D341Med (cell line): ENCODE measurements at places on chromosomes 3 and 15.
A peak's percentile ranks its signal among the peaks of the same experiment; 100 is the strongest.

- DNase-seq = no peak
These were observed 10.1 kb downstream of the GOLIM4 start for GRCh38 chr3:168085491-168086119.

DNA sequence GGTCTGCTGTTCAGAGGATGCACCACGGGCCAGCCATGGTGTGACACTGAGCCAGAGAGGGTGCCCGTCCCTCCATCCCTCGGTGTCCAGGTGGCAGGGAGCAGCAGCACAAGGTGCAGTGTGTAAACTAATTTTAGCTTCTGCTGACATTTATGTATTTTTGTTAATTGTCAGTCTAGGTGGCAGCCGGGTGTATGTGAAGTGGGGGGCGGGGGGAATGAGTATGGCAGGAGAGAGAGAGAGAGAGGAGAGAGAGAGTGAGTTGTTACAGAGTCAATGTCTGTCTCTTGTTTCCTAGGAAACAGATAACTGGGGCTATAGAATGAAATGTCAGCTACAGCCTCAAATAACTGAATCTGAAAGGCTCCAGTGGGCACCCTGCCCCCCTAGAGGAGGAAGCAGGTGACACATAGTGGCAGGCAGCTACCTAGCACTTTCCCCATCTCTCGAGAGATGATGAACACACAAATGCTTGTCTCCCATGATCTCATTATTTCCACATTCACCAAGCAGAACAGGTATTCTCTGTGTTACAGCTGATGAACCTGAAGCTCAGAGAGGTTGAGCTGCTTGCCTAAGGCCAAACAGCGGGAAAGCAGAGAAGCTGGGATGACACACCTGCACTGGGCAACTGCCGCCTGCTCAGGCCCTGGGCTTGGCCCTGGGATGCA lies 24.7 kb downstream of the RASGRF1 start:
- no peak for DNase-seq

DNA sequence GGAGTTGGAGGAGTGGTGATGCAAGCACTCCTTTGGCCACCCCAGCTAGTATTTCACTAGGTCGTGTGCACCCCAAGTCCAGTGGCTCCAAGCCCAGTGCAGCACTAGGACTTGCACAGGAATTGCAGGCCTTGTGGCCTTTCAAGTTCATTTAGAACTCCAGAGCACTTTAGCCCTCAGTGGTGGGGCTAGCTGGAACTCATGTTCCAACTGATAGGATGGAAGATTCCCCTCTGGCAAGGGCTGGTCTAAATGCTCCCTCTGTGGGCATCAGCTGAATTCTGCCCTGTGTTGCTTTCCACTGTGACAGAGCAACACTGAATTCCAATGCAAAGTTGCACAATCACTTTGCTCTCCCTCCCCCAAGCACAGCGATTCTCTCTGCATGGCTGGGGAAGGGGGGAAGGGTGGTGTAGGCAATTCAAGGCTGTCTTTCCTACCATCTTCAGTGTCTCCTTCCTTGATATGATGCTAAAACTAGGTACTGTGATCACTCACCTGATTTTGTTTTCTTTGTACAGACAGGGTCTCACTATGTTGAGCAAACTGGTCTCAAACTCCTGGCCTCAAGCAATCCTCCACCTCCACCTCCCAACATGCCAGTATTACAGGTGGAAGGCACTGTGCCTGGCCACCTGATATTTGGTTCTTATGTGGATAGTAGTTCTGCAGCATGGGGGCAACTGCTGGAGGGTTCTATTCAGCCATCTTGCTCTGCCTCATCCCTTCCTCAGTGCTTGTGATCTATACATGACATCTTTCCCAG lies 10.3 kb downstream of the USF3 start:
- no peak for DNase-seq

DNA sequence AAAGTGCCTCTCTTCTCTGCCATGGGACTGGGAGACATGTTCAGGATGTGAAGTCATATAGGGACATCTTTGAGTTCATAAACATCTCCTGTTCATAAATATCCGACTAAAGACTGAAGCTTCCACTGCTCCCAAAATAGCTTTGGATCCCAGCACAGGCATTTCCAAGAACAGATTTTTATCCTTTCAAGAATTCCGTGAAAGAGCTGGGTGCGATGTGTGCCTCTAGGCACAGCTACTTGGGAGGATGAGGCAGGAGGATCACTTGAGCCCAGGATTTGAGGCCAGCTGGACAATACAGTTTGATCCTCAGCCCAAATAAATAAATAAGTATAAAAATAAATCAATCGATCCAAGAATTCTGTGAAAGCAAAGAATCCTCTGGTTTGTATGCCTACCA lies 6.7 kb upstream of the ISLR2 start:
- DNase-seq = no peak

DNA sequence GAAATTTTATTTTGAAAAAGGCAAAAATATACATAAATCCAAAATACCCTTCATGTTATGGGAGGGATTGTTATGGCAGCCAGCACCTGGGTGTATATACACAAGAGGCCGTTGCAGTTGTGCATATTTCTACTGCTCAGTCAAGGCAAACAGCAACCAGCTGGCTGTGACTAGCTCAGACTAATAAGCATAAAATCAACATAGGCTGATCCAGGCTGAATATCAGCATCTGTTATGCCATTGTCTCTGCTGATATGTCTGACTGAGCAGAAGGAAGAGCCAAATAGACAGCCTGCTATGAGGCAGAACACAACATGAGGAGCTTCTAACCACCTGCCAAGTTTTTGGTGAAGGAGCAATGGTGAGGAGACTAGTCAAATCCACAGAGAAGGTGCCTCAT lies 457.5 kb upstream of the ALCAM start:
- peak; percentile 72 for DNase-seq

DNA sequence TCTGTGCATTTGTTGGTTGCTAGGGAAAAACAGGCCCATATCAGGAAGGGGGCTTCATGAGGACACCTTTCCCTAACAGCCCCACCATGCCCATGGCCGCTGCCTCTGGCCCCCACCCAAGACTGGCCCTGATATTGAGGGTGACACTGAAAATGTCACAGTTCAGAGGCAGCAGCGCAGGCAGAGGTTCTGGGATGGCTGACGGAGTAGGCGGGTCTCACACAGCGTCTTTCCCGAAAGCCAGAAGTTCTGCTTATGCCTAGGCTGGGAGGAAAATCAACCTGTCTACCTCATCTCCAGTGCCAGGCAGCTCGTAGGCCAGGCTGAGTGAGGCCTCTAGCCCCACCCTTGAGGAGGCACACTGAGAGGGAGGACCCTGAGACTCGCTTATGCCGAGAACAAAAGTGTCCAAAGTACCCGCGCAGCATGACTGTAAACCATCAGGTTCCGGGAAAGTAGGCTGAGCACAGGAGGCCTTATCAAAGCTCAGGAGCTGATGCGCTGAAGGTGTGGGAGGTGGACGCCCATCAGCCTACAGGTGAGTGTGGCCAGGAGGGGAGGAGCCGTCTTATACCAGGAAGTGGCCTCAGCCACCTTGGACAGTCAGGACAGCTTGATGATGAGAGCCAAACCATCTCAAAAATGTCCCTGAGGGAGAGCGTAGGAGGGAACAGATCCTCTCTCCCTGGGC lies 27.5 kb downstream of the GRAMD2A start:
- DNase-seq = no peak

DNA sequence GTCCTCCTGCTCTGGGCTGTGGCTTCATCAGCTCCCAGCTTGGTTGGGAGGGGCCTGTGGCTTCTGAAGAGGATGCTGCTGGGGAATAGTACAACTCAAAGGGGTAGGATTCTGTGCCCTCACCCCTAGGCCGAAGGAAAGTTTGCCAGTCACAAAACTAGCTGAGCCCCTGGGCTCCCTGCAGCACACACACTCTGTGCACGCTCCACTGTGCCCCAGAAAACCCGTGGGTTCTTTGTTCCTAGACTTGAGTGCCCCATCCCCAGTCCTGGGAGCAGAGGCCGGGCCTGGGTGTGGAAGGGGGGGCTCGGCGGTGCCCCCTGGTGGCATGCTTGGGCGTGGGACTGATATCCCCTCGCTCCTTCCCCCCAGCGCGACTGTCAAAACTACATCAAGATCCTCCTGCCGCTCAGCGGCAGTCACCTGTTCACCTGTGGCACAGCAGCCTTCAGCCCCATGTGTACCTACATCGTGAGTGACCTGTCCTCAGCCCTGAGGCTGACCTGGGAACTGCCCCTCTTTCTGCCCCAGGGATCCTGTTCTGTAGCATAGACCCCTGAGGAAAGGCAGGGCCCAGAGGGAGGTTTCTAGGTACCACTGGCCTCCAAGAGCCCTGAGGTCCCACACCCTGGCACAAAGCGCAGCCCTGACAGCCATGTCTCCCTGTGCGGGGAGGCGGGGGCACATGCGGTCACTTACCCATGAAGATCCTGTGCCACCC lies 14.2 kb downstream of the CIB1 start:
- peak; percentile 87 for DNase-seq

DNA sequence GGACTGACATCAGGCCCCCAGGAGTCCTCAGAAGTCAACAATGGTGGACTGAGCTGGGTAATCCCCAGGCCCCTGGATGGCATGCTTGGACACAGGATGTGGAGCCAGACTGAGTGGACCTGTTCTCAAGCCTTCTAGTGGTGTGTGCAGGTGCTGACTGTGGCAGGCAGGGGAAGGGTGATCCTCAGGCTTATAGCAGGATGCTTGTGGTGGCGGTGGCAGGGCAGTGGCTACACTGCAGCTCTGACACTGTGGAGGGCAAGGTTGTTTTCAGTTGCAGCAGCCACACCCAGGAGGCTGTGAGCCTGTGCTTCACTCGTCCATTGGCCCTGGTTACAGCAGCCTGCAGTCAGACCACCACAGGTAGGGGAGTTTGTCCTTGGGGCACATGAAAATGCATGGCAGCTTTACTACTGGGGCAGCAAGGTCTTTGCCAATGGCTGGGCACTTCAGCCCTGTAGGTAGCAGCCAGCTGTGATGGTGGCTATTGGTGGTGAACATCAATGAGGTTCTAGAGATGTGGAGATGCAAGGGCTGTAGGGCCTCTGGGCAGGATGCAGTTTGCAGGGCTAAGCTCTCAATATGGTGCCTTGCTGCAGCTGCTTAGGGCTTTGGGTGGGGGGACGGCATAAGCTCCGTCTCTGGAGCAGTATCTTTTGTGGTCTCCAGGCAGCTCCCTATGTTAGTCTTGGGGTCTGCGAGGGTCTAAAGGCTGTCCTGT lies 17.5 kb upstream of the MYO5A start:
- no peak for DNase-seq

DNA sequence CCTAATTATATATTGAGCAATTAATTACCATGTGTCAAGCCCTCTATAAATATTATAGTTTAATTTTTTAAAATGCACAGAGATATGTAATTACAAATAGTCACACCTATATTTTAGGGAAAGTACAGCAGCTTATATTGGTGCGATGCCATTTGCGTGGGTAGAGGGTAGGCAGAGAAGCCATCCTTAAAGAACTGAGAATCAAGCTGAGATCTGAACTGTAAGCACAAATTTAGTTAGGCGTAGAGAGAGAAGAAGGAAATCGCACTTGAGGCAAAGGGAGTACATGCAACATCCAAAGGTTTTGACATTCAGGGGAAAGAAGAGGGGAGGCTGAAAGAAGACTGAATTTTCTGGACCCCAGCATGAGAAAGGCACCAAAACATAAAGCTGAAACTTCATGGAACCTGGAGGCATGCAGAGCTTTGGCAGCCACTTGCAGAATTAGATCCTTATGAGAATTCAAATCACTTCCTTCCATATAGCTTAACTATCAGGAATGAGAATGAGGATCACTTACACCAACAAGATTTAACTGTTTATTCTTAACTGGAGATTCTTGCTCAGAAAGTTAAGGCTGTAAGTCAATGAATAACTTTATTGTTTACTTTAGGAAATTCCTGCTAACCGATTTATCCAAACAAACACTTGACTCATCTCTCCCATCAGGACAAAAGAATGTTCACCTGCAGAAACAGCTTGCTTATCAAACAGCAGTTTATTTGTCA lies 114.3 kb downstream of the TGFBR2 start:
- DNase-seq = no peak

- DNase-seq = no peak
These were observed 117.3 kb upstream of the PLXND1 start for GRCh38 chr3:129723558-129724324.

GRCh38 chr3:153970047-153970446 lies 151.1 kb upstream of the ARHGEF26 start:
- no peak for DNase-seq

GRCh38 chr3:184368586-184369183 lies 7.2 kb downstream of the POLR2H start:
- DNase-seq = no peak

GRCh38 chr3:183341545-183342288 lies 86.7 kb downstream of the MCF2L2 start:
- no peak for DNase-seq

- no peak for DNase-seq
These were observed 10.1 kb downstream of the SCN10A start for GRCh38 chr3:38805765-38806386.

- no peak for DNase-seq
These were observed 32.0 kb upstream of the PPP4R2 start for GRCh38 chr3:72964633-72965032.

DNA sequence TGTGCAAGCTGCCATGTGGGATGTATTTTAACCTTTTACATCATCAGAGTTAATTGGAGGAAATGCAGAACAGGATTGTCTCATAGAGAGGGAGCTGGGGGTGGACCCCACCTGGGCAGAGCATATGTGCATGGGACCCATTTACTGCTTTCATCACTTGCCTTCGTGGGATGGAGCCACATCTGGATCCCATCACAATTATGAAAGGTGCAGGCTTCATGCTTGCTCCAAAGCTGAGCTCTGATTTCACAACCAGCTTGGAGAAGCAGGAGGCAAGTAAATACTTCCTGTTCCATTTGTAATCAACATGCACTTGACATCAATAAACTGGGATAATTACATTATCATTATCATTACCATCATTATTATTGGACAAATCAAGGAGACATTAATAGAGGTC lies 161.9 kb downstream of the ALDH1A2 start:
- no peak for DNase-seq

DNA sequence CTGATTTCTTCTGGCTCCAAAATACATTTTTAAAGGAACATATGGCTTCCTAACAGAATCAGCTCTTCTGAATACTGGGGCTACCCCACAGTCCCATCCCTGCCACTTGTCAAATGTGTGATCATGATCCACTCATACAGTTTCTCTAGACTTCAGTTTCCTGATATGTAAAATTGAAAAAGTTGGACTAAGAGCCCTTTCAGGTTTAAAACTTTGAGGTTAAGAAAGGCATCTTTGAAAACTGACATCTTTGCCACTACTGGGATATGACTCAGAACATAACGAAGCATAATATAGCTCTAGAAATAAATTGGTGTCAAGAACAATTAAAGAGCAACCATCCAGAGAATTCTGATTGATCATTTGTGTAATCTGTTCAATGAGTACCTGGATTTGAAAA lies 248.3 kb downstream of the IL5RA start:
- no peak for DNase-seq

DNA sequence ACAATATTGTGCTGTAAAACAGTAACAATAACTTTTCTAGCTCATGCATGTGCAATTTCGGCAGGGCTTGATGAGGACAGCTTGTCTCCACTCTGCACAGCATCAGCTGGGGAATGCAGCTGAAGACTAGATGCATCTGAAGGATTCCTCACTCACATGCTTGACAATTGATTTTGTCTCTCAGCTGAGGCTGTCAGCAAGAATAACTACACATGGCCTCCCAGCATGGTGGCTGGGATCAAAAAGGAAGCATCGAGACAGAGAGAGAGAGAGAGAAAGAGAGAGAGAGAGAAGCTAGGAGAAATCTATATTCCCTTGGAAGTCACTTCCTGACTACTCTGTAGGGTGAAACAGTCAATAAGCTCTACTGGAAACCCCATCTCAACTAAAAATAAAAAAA lies 487.1 kb downstream of the PLOD2 start:
- no peak for DNase-seq
